ENCODE measurements at places on chromosomes 4 and X.

DNA sequence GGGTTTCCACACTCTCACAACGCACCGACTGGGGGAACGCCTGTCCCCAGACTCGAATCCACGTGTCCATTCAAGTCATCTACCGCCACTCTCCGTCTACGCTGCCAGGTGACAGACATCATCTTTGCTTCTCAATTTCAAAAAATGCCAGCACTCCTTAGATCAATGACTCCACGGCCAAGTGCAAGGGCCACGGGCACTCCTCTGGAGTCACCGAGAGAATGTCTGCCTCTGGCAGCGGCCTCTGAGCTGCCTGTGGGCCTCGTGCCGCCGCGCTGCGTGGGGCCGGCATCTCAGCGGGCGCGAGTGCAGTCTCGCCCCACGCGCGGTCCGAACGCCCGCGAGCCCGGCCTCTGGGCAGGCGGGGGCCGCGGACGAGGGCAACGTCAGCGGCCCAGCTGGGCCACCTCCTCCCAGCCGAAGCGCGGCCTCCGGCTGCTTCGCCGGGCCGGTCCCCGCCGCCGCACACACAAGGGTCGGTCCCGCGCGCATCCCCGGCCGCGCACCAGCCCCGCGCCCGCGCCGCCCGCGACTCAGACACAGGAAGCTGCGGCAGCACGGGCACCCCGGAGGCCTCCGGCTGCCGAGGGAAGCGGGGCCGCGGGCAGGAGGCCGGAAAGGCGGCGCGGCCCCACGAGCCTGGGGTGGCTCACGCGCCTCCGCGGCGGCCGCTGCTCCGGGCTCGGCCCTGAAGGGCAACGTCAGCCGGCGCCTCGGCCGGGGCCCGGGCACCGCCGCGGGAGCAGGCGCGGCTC, 450 bp downstream of the ACSL1 start:
- no peak for DNase-seq

DNA sequence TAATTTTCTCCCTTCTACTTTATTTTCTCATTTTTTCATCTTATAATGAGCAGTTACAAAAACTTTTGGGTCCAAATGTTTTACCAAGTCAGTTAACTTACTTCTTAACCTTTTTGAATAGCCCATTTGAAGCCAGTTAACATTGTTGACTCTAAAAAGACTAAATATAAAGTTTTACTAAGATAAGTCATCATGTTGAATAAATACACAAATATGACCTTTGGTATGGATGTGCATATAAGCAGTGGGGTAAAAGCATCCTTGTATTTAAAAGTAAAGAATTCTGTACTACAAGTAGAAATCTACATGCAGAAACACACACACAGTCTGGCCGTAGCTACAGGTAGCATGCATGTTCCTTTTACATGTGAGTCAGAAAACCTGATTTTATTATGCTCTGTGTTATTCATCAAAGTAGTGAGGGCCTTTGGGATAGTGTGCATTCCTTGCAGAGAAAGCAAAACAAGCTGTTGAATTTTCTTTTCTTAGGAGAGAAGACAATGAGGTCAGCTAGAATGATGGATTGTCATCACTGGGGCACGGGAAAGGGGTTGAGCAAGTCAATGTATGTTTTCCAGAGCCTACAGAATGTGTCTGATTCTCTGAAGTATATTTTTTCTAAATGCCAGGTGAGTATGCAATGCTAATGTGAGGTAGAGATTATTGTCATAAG, 533.2 kb upstream of the AGA start:
- DNase-seq: no peak

GRCh38 chrX:55006827-55007621, 6.9 kb downstream of the APEX2 start:
- DNase-seq: no peak

DNA sequence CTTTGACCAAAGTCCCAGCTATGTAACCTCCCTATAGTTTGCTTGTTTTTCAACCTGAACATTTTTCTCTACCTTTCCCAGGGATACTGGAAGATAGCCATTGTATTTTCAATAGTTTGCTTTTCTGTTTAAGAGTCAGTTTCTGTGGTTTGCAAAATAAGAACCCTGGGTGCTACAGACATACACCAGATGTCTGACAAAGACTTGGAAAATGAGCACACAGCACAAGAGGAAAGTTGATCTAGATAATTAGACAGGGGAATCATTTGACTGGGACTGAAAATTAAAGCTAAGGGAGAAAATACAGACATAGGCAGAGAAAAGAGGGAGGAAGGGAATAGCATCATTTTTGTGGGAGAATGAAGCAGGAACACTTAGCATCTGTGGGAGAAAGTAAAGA, 218.3 kb upstream of the CNKSR2 start:
- DNase-seq: no peak

DNA sequence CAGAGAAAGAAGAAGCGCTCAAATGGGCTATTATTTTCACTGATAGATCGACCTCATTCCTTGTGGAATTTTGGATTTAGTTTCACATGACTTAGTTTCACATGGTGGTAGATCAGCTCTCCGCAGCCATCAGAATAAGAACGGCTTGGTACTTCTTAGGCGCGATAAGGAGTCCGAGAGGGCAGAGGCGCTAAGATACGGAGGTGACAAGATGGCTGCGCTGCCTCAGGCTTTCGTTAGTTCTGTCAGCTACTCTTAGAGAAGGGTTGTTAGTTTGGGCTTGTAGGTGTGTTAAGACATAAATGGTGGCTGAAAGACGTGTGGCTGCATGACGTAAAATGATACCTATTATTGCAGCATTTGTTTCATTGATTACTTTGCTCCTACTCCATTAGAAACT, 169.1 kb downstream of the UNC5C start:
- no peak for DNase-seq

- no peak for DNase-seq
These were observed 18.9 kb downstream of the CNGA2 start for GRCh38 chrX:151753313-151754046.

GRCh38 chrX:149903889-149904748, 23.1 kb downstream of the MAGEA8 start:
- DNase-seq: no peak

DNA sequence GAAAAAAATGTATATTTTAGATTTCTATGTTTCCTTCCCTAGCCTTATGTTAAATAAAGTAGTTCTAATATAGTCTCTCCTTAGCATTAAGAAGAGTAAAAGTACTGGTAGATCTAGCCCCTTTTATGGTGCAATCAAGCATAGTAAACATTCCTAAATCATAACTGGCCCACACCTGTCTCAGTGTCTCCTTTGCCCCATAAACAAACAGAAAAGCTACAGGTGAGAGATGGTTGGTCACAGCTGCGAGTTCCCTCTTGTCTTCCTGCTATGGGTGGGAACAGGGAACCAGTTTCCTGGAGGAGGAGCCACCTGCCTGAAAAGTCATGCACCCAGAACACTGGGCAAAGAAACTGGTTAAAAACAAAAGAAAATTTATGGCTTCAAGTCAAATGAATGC, 16.6 kb downstream of the SOWAHB start:
- no peak for DNase-seq

- DNase-seq: no peak
These were observed 84.1 kb downstream of the IRF2 start for GRCh38 chr4:184389978-184390900.

- no peak for DNase-seq
These were observed 36.8 kb downstream of the VSIG4 start for GRCh38 chrX:66002824-66003680.

GRCh38 chr4:5785806-5786680, 75.0 kb downstream of the EVC start:
- no peak for DNase-seq

DNA sequence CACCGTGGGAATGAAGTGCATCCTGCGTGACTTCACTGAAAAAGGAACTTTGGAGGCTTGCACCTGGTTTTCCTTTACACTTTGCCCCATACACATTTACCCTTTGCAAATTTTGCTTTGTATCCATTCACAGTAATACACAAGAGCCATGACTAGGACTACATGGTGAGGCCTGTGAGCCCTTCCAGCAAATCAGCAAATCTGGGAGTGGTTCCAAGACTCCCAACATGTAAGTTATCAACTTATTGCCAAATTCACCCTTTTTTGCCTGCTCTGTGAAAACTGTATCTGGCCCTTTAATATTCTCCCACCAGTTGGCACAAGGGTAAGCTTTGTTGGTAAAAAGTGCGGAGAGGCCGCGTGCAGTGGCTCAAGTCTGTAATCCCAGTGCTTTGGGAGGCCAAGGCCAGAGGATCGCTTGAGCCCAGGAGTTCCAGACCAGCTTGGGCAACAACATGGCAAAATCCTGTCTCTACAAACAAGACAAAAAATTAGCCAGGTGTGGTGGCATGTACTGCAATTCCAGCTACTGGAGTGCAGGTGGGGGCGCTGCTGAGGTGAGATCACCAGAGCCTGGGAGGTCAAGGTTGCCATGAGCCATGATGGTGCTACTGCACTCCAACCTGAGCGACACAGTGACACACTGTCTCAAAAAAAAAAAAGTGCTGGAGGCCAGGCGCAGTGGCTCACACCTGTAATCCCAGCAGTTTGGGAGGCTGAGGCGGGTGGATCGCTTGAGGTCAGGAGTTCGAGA, 5.0 kb downstream of the PRMT9 start:
- DNase-seq: no peak

DNA sequence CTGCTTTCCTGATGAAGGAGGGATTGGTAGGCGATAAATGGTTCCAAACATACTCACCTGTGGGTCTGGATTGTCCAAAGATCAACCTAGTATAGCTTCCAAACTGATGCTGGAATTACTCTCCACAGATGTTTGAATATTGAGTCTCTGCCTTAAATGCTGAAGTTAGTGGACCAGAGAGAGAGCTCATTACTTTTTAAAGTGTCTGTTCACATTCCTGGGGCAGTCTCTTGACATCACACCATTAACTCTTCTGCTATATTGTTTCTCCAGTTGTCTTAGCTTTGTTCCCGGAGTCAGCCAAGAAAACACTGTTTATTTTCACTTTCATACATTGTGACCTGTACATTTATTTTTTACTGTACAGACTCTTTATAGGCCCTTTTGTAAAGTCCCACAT, 35.4 kb downstream of the ARHGEF38 start:
- DNase-seq: no peak

DNA sequence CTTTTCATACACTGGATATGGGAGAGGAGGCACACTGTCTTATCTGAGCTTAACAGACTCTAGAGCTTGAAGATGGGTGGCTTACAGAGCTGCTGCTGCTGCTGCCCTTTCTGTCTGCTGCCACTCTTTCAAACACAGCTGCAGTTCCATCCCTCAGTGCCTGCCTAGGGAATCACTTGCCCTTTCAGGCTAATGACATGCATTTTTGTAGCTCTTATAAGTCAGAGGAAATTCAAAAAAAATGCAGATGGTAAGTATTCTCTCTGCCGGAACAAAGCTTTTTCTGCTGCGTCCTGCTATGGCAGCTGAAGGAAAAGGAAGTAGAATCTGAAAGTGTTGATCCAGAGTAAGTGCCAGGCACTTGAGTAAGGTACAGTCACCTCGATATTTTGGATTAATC, 460.4 kb upstream of the DIAPH2 start:
- DNase-seq: no peak

DNA sequence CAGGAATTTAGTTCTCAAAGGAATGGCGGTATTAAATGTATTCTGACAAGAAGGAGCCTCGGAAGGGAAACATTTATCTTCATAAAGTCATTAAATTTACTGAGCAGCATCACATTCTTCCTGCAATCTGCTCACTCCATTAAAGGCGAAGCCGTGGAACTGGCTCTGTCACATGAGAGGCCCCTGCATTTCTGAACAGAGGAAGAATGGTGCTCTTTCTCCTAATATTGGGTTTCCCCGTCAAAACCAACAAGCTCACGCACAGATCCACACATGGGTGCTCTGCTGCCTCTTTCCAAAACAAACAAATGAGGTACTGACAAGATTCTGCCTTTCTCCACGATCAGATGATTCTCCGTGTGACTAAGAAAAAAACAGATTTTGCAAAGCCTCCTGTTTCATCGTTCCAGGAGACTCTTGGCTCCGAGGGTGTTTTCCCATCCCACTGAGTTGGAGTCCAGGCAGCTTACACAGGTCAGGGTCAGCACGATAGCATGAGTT, 191.2 kb downstream of the IDS start:
- DNase-seq: no peak

- DNase-seq: no peak
These were observed 672 bp downstream of the LONRF3 start for GRCh38 chrX:118974908-118975671.

GRCh38 chr4:37197899-37198298, 46.6 kb upstream of the NWD2 start:
- DNase-seq: no peak

GRCh38 chr4:57676394-57676793, 566.2 kb upstream of the IGFBP7 start:
- DNase-seq: no peak

DNA sequence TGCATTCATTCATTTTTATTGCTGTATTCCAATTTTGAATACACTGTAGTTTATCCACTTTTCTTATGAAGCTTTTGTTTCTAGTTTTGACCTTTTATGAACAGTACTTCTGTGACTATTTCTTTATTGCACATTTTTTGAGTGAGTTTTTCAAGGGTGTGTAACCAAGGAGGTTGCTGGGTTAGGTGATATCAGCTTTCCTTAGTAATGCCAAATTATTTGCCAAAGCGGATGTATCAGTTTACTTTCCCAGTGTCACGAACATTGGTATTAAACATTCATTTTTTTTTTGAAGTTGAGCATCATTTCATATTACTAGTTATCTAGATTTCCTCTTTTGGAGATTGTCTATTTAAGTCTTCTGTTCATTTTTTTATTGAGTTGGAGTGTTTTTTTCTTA, 32.9 kb downstream of the STIM2 start:
- DNase-seq: no peak

GRCh38 chrX:29746326-29746725, 469.0 kb upstream of the MAGEB2 start:
- DNase-seq: no peak

GRCh38 chr4:26248647-26249046, 72.2 kb upstream of the RBPJ start:
- no peak for DNase-seq

Data from activated CD8-positive, alpha-beta memory T cell treated with anti-CD3 and anti-CD28 coated beads for 4 hours (primary cell).